ENCODE measurements at places on chromosomes 16 and 17. TPM values are rescaled to one million over a fixed set of nuclear protein-coding genes. Genes with fewer than 3 reads are reported as not detected.
A peak's percentile ranks its signal among the peaks of the same experiment; 100 is the strongest.

The SLC5A11 gene
- not detected for total RNA-seq

The PLXDC1 gene
- total RNA-seq = 8.9 TPM

The C16orf92 gene
- not detected for total RNA-seq

GRCh38 chr16:30121741-30122571 lies 1.1 kb downstream of the MAPK3 start:
- H3K4me1 ChIP-seq = peaks cover 17% of the 10 kb centered on the region
- H3K27me3 ChIP-seq = no peaks in the 10 kb centered on the region
- no peak for DNase-seq
- H3K27ac ChIP-seq = no peak overlapping the region
- H3K36me3 ChIP-seq = peaks cover 9% of the 10 kb centered on the region

DNA sequence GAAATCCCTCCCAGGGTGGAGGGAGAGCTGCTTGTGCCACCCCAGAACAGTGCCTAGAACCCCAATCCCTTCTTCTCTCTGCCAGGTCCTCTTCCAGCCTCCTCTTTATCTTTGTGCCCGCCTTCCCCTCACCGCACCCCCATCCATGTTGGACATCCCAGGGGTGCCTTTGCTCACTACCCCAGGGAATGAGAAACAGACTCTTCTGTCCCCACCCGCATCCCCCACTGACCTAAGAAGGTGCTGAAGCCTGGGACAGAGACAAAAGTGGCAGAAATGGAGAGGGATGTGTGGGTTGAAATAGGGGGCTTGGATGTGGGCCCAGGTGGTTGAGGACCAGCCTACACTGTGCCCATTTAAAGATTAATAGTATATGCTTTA lies 17.0 kb downstream of the ALOX15B start:
- peaks cover 9% of the 10 kb centered on the region for H3K4me1 ChIP-seq
- DNase-seq = no peak
- peaks cover 38% of the 10 kb centered on the region for H3K27me3 ChIP-seq

DNA sequence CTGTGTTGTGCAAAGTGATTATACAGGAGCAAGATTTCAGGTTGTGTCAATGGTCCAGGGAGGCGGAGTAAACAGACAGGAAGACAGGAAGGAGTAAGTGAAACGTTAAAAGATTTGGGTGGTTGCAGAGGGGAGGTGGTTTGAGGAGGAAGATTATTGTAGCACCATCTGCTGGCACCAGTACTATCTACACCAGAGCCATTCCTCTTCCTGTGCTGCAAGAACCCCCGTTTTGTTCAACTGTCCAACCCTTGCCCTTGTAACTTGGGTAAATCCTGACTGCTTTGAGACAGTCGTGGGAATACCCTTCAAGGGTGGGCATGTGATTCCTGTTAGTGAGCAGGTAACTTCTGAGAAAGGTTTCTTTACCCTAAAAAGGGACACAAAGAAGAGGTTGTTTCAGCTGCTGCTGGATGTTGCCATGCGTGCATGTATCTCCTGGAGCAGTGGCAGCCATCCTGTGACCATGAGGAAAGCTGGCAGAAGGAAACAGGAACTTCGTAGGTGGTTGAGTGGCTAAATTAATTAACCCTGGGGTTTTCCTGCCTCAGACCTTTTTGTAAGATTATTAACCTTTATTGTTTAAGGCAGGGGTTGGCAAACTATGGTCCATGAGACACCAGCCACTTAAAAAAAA lies 124.1 kb downstream of the PRKCA start:
- no peak overlapping the region for H3K4me3 ChIP-seq
- peaks cover 21% of the 10 kb centered on the region for H3K4me1 ChIP-seq
- no peak for DNase-seq
- no peaks in the 10 kb centered on the region for H3K27me3 ChIP-seq

DNA sequence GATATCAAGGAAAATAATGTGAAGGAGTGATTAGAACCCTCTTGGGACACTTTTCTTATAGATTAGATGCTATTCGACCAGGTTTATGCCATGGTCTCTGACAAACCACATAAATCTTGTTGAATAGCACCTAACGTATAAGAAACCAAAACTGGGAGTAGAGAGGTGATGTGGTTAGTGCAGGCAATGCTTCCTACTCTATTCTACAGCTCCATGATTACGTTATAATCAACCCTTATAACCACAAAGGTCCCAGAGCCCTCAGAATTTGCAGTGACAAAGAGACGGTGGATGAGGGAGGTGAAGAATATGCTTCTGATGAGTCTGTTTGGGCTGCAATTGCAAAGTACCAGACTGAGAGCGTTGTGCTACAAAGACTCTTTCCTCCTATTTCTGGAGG lies 78.4 kb downstream of the ARHGAP44 start:
- H3K27ac ChIP-seq = no peak overlapping the region
- H3K4me3 ChIP-seq = no peak overlapping the region
- H3K36me3 ChIP-seq = no peaks in the 10 kb centered on the region
- H3K27me3 ChIP-seq = no peaks in the 10 kb centered on the region
- DNase-seq = no peak
- no peaks in the 10 kb centered on the region for H3K4me1 ChIP-seq

DNA sequence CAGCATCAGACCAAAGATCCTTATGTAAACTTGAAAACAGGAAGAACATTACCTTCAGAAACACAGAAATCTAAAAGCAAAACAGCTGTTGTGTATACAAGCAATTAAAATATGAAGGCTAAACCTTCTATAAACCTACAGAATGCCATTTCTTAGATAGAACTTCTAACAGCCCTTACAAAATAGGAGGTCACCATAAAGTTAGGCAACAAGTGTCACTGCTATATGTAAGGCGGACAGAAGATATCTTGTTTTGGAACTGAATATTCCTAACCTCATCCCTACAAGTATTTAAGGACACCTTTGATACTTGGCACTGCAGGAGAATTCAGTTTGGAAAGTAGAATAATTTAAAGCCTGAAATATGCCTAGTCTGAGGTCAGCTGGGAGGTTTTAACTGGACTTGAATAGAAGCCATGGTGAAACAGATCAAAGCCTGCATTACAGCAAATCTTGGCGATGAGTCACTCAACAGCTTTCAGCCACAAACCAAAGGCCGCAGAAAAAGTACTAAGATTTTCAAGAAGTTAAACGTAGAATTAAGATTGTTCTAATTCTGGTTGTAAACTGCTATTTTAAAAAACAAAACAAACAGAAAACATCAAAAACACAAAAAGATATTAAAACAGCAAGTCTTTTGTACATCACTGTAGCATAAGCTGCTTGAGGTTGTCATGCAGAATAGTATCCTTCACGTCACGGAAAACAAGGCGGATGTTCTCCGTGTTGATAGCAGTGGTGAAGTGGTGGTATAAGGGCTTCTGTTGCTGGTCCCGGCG lies 42.7 kb downstream of the GNA13 start:
- H3K4me1 ChIP-seq = peaks cover 11% of the 10 kb centered on the region
- H3K36me3 ChIP-seq = peaks cover 4% of the 10 kb centered on the region
- no peaks in the 10 kb centered on the region for H3K27me3 ChIP-seq
- peak; percentile 90 for DNase-seq

GRCh38 chr16:56547949-56548567 lies 16.8 kb upstream of the MT4 start:
- no peak for DNase-seq
- H3K27ac ChIP-seq = no peak overlapping the region
- H3K4me3 ChIP-seq = no peak overlapping the region
- peaks cover 8% of the 10 kb centered on the region for H3K4me1 ChIP-seq

GRCh38 chr17:65049085-65049756 lies 7.3 kb downstream of the GNA13 start:
- peaks cover 2% of the 10 kb centered on the region for H3K4me1 ChIP-seq
- peaks cover 27% of the 10 kb centered on the region for H3K36me3 ChIP-seq
- H3K27me3 ChIP-seq = no peaks in the 10 kb centered on the region
- DNase-seq = no peak
- H3K4me3 ChIP-seq = no peak overlapping the region

- H3K36me3 ChIP-seq = no peaks in the 10 kb centered on the region
- H3K27me3 ChIP-seq = no peaks in the 10 kb centered on the region
- H3K4me1 ChIP-seq = no peaks in the 10 kb centered on the region
- no peak overlapping the region for H3K4me3 ChIP-seq
Observed at GRCh38 chr16:55012793-55013192, 82.1 kb downstream of the IRX5 start.

Data from astrocyte (in vitro differentiated cells and primary cell).